ENCODE measurements at places on chromosomes 4 and X.

DNA sequence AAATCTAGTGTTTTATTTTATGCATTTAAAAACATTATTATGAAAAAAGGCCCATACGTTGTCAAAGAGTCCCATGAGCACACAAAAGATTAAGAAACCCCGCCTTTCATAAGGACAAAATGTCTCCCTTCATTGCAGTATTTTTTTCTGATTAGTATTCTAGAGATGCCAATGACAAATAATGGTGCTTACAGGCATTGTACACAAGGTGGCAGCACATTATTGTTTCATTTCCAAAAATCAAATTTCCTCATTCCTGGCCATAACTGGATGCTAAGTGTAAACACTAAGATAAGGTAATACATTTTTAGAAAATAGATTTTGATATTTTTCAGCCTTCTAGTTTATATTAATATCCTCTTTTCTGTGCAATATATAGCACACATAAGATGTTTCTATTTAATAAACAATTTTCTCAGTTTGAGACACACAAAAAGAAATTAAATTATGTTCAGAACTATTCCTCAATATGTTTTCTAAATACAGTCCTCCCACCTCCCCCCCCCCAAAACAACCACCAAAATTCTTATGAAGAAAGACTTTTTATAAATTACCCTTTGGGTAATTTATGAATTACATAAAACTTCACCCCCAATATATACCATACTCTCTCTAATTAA is 47.7 kb downstream of the TIGD2 start:
- no peak for DNase-seq

- DNase-seq, result no peak
Observed at GRCh38 chr4:95232358-95233156, 316.2 kb downstream of the UNC5C start.

GRCh38 chr4:164997941-164998340 is 20.5 kb upstream of the TRIM61 start:
- DNase-seq, result no peak

GRCh38 chr4:153060196-153060595 is 124.1 kb downstream of the FHDC1 start:
- DNase-seq, result no peak

DNA sequence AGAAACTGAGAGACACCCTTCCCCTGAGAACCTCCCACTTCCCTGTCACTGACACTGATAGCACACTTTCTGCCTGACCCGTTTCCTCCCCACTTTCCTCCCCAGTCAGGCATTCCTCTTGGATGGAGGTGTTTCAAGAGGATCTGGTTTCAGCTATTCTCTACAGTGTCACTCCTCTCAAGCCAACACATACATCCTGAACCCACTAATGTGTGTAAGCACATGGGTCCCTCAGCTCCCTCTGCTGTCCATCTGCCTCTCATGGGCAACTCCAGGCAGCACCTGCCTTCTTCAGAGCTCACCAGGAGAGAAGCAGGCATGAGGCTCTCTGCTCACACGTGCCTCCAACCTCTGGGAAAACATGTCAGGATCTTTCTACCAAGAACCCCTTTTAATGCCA is 207.6 kb downstream of the NAF1 start:
- DNase-seq, result no peak

DNA sequence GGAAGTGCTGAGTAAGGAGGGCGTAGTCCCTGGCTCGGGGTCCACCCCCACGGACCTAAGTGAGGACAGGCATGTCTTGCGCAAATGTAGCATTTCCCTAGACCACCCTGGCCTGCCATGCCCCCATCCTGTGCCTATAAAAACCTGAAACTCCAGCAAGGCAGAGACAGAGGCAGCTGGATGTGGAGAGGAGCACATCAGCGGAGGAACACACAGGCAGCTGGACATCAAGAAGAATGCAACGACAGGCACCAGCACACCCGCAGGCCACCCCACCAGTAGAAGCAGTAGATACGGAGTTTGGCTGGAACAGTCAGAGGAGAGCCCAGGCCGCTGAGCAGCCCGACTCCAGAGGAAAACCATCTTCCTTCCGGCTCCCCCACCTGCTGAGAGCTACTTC is 345.9 kb downstream of the FSTL5 start:
- DNase-seq, result no peak

- DNase-seq, result no peak
Observed at GRCh38 chrX:12162420-12162819, 24.1 kb downstream of the FRMPD4 start.

- no peak for DNase-seq
Observed at GRCh38 chr4:94642561-94642866, 115.2 kb upstream of the BMPR1B start.

DNA sequence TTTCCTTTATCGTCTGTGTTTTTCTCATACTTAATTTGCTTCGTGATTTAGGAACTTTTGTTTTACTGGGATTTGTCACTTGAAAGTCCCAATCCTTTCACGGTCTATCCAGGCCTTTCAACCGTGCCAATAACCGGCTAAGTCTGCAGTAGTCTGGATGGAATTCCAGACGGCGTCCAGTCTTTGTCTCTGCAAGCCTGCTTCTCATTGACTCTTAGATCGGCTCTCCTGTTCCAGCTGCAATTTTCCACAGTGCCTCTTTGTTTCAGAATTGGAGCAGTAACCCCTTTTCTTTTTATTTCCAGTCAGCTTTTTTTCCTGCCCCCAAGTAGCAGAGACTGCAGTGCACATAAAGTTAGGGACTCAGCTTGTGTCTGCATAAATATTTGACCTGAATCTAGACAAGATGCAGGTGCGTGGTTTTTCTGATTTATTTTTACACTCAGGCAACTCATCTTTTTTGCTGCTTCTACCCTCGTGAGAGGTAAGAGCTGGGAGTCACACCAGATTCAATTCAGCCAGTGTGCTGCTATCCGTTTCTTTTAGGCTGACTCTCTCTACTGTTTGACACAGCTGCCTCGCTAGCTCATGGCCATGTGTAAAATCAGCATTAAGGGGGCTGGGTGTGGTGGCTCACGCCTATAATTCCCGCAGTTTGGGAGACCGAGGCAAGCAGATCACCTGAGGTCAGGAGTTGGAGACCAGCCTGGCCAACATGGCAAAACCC is 37.4 kb upstream of the DHRSX start:
- no peak for DNase-seq

DNA sequence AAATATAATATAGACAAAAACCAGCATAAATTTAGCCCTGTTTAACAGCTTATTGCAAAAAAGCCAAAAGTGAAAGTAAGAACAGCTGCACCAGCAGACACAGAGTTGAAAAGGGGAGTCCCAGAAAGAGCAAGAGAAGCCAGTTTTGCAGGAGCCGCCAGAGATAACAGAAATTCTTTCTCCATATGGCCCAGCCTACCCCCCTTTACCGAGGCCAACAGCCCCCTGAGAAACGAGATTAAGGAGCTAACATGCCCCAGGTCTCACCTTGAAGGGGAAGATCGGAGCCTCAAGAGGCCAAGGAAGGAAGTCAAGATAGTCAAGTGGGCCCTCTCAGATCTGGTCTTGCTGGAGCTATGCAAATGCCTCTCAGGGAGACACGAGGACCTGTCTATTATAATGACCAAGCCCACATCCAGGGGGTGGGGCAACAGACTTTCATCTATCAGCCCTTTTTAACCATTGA is 4.8 kb downstream of the ACOX3 start:
- DNase-seq, result no peak

- DNase-seq, result no peak
Observed at GRCh38 chr4:172411149-172411548, 597.9 kb downstream of the GALNTL6 start.

DNA sequence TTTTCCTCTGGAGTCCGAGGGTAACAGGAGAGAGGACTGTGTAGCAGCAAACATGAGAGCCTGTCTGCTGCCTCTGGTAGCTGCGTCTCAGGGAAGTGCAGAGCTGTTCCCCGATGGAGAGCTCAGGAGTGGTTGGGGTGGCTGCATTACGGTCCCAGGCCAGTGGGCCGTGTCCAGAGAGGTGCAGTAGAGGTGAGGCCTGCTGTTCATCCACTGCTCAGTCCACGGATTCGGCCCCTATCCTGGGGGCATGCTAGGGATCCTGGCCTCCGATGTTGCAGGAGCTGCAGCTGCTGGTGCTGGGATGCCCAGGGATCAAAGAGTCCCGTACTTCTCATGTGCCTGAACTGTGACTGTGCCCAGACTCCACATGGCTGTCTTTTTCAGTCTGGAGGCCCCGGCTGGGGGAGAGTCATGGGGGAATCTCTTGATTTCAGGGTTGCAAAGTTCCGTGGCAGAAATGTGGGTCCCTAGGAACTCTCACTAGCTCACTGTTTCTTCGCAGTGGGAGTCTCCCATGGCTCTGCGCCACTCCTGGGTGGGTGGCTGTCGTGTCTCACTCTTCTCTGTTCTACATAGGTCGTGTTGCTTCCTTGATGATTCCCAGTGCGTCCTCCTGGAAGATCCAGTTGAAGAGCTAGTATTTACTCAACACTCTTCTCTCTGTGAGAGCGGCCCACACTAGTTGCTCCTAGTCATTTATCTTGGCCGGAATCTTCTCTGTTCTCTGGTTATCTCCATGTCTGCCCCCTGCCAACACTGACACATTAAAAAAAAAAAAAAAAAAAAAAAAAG is 109.5 kb upstream of the CENPE start:
- no peak for DNase-seq

DNA sequence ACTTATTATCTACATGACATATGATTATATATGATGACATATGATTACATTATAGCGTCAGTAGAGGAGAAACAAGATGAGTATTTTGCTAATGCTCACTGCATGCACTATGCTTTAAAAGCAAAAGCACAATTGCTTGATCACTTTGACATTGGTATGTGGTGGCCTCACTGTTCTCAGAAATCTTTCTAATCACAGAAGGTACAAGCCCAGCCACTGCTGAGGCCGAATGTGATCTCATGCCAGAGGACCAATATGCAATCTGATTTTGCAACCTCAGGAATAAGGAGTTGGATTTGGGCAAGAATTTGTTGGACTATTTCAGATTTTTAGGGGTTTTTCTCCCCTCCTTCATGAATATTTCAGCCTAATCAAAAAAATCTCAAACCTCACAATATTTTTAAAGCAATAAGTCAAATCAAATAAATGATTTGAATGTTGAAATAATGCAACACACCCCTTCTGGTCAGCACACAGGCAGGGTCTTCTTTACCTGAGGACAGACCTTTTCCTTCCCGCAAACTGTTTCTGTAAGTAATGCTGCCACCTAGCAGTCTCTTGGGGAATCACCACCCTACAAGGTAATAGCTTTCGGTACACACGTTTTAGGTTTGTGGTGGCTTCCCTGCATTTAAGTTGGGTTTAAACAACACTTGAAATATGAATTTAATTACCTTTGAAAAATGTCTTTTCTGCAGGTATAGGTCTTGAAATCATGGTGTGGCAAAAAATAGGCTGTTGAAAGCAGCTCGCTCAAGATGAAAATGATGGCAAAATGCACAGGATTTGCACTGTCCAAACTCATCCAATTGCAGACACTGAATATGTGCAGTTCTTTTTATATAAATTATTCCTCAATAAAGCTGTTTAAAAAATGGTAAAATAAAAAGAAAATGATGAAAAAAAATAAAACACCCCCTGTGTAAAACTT is 4.8 kb upstream of the CXCL13 start:
- peak; percentile 52 for DNase-seq

GRCh38 chrX:81174286-81174685 is 27.4 kb downstream of the HMGN5 start:
- no peak for DNase-seq

DNA sequence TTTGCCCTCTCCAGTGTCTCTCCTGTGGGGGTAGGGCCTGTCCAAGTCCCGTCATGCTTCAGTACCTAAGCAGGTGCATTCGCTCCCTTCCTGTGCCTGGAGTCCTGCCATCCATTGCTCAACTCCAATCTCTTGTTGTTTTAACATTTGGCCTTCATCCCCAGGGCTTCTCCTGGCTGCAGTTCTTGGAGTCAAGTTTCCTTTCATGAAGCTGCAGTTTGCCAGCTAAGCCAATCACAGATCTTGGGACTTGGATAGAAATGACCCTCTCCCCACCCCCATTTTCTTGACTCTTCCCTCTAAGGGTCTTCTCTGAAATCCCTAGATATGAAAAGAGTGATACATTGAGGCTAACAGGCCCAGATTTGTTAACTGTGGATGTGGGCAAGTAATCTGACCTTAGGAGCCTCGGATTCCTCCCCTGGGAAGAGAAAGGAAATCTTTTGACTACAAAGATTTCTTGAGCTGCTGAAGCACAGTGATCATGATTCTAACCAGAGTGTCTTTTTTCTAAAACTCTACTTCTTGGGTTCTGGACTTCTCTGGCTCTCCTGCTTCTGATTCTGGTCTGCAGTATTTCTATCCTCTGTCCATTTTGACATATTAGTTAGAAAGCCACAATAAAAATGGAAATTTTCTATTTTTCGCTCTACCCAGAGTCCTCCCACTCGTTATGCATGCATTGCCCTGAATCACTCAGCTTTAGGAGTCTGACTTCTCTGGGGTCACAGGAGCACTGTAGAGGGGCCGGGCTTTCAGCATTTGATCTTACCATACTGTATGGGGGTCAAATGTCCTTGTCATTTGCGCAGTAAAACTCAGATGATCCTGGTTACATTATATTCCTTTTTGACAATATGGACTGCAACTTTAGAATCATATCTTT is 61.0 kb downstream of the CHRNA9 start:
- peak; percentile 93 for DNase-seq

- no peak for DNase-seq
Observed at GRCh38 chrX:150935467-150935866, 37.0 kb upstream of the CD99L2 start.

- DNase-seq, result no peak
Observed at GRCh38 chr4:171919314-171919713, 106.1 kb downstream of the GALNTL6 start.

GRCh38 chrX:45801554-45801953 is 600.9 kb upstream of the DIPK2B start:
- no peak for DNase-seq

GRCh38 chrX:112687189-112687691 is 7.5 kb upstream of the LHFPL1 start:
- DNase-seq, result no peak

- DNase-seq, result no peak
Observed at GRCh38 chr4:86092684-86093083, 267.2 kb downstream of the MAPK10 start.

GRCh38 chr4:26083987-26084386 is 170.0 kb downstream of the SMIM20 start:
- DNase-seq, result peak; percentile 58

GRCh38 chrX:48965959-48966358 is 5.7 kb downstream of the KCND1 start:
- DNase-seq, result no peak

DNA sequence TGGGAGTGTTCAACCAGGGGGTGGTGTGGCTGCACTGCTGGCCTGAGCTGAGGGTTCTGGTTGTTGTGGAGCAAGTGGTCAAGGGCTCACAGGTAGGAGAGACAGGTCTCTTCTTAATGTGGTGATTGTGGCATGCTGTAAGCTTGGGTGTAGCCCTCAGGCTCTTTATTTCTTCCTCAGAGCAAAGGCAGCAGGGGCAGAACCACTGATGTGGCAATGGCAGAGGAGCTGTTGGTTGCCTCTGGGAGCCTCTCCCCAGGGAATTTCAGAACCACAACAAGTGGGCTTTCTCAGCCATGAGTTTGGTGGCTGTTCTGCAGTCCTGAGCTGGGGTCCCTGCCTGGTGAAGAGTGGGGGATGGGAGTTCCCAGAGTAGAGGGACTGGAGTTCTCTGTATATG is 1017.2 kb downstream of the SH3BGRL start:
- DNase-seq, result no peak

All from prostate gland (tissue), 2 donors.